Fibroblast of mammary gland (primary cell): ENCODE measurements at places on chromosomes 1 and 21.

GRCh38 chr1:38538834-38539233, 320.7 kb downstream of the RRAGC start:
- no peak for DNase-seq

GRCh38 chr1:34379911-34380310, 203.2 kb downstream of the C1orf94 start:
- DNase-seq, result peak; percentile 5

- peak; percentile 25 for DNase-seq
These were observed 840.4 kb downstream of the USP25 start for GRCh38 chr21:16570171-16570570.

DNA sequence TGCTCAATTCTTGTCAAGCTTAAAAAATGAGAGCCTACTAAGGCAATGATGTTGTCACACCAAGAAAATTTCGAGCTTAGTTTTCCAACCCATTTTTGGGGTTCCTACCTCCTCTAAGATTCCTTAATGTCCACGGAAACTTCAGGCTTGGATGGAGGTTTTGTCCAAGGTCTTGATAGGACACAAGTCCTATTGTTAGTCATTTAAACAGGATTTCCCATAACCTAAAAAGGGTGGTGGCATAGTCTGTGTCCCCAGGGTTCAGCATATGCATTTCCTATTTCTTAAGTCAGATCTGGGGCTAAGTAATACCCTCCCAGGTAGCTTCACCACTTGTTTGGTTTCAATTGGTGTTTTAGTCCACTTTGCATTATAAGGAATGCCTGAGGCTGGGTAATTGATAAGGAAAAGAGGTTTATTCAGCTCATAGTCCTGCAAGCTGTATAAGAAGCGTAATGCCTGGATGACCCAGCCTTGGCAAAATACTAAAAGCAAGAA, 10.9 kb upstream of the PADI2 start:
- no peak for DNase-seq

DNA sequence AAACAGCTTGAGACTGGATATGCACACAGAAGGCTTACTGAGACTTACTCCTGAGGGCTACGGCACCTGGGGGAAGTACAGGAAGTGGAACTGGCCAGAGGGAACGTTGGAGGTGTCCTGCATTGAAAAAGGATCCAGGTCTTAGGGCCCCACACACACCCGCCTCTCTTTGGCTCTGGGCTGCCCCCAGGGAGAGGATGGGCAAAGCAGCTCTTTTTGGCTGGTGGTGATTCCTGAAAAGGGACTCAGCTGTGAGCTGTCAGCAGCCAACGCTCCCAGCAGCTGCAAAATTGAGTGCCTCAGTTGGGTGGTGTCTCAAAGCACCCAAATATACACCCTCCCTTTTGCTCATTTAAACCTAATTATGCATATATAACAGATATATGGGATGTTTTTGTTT, 213.2 kb downstream of the TNR start:
- no peak for DNase-seq

- no peak for DNase-seq
These were observed 65.8 kb downstream of the SYT2 start for GRCh38 chr1:202644219-202645096.

DNA sequence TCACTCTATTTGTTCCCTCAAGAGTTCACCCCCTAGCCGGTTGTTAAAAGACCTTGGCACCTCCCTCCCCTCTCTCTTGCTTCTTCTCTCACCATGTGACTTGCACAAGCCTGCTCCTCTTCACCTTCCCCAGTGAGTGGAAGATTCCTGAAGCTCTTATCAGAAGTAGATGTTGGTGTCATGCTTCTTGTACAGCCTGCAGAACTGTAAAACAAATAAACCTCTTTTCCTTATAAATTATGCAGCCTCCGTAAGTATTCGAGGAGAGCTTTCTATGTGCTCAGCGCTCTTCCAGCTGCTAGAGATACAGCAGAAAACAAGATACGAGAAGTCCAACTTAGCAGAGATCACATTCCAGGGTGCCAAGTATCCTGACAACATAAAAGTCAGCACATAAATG, 147.0 kb upstream of the RUNX1 start:
- no peak for DNase-seq

DNA sequence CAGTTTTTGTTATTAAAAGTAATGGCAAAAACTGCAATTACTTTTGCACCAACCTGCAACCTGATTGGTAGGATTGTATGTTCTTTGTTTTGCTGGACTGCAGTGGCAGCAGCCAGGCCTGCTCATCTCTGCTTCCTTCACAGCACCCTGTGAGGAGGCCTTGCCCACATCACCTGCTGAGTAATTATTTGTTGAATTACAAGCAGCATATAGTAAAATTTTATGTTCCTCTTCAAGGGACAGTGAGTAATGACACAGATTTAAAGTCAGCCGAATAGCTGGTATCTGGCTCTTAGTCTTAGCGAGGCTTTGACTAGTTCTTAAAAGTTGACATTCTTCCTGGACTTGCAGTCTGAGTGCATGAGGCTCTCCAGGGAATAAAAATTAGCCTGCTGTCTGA, 435.1 kb downstream of the PRDM2 start:
- DNase-seq, result no peak

DNA sequence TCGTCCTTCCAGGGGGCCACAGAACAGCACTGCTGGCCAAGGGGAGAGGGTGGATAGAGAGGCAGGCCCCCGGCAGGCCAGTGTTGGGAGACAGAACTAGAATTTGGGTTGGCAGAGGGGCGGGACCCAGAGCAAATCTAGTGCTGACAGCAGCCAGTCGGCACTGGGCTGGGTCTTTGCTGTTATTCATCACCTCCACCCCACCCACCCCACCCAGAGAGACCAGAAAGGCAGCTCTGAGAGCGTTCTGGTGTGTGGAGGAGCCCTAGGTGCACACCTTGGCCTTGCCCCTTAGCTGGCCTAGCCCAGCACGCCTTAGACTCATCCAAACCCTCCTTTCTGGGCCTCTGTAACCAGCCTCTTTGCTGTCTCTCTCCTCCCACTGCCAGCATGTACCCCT, 6.4 kb upstream of the PKP1 start:
- no peak for DNase-seq

- no peak for DNase-seq
These were observed 13.3 kb downstream of the KIF26B start for GRCh38 chr1:245168086-245168485.

DNA sequence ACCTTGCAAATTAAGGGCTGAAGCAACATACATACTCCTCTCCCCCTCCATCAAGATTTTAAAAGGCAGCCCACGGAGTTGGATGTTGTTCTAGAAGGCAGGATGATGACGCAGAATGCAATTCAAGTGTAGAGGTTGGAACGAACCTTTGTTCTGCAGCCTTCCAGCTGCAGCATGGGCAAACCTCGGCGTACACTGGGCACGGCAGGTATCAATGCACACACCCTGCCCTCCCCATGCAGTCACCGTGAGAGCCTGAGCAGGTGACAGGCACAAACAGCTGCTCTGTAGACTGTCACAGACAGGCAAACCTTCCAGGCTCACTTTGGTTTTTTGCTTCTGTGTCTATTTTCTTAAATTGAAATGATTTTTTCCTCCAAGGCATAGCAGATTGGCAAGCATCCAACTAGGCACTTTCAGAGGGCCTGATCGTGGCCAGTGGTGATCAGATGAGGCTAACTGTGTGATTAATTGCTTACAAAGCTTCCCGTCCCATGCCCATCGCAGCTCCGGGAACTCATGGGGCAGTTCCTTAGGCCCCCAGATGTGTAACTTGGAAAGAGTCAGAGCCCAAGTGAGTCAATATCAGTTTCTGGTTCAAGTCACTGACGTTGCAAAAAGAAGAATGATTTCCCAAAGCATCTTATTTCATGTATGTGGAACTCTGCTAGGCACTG, 82.3 kb downstream of the ITPKB start:
- DNase-seq, result peak; percentile 99
